ENCODE measurements at places on chromosomes 6 and 20.

DNA sequence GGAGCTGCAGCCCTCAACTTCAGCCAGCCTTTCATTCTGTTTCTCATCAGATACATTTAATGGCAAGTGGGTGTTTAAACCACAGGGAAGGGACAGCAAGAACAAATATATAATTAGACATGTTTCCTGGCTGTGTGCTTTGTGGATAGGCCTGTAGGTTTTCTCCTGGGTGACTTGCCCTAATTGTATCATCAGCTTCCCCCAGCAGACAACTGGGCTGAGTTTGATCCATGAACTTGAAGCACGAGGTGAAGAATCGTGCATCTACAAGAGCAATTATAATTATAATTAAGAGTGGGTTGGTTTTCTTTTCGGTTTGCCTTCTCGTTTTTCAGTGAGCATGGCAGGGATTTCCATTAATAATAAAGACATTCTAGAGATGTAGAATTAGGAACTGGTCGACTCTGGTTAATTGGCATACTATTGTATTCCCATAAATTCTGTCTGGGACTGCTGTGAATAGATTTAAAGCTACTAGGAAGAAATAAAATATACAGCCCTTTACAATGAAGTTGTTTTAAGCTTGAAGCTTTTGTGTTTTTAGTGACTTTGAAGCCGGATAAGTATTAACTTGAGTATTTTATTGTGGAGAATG, 1052.2 kb downstream of the KIF16B start:
- no peak for DNase-seq

GRCh38 chr6:49551078-49551865, 804 bp downstream of the C6orf141 start:
- no peak for DNase-seq

DNA sequence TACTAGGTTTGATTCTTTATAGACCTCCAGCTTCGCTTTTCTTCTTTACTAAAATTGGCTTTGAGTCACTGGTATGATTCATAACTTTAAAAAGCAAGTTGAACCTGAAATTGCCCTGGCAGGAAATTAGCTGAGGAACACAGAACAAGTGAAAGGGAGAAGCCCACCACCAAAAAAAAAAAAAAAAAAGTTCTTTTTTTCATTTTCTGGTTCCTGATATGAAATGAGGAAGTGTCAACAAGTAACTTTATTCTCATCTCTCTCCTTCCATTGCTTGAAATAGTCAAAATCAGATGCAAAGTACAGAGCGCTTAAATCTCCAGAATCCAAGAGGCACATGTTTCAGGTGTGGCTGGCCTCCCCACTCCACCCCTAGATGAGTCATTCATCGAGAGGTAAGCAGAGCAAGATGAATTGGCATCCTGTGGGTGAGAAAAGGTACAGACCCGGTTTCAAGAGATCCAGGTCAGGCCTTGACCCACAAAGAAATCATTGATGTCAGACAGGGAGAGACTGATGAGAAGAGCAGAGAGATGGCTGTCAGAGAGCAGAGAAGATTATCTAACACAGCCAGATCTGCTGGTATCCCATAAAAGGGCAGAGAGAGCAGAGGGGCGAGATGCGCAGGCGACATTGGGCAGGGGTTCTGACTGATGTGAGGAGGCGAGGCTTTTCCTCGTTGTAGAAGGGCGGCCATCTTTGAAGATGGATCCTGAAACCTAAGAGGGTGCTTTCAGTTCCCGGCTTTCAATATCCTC, 54.8 kb upstream of the MBOAT1 start:
- no peak for DNase-seq

GRCh38 chr6:7668936-7669335, 57.0 kb upstream of the BMP6 start:
- no peak for DNase-seq

DNA sequence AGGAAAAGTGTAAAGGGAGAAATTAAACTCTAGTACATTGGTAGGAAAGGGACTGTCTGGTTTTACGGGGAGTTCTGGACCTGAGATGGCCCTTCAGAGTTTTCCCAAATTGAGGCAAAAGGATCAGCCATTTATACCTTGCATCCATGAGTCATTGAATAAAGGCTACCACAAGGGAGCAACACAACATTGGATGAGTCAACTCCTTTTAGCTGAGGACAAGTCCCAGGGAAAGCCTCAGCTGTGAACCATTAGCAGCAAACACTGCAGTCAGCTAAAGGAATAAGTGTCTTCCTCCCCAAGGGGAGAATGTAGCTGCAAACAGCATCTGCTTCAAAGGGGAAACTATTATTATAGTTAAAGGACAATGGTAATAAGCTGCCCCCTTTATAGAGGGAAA, 468.7 kb upstream of the ID4 start:
- no peak for DNase-seq

DNA sequence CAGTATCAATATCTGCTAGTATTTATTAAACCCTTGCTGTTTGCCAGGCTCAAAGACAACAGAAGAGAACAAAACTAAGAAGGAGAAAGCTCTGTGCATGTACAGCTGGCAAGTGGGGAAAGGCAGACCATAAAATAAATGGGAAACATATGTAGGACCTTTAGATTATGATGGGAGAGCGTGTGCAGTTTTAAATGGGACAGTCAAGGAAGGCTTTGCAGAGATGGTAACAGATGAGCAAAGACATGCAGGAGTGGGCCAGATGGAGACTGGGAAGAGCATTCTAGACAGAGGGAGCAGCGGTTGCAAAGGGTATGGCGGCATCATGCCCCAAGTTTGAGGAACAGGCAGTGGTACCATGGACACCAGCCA, 260.0 kb downstream of the NRN1 start:
- DNase-seq: no peak

GRCh38 chr6:77026341-77026740, 436.9 kb downstream of the HTR1B start:
- no peak for DNase-seq

- DNase-seq: no peak
Observed at GRCh38 chr6:41199552-41200246, 1.2 kb downstream of the TREML2 start.

DNA sequence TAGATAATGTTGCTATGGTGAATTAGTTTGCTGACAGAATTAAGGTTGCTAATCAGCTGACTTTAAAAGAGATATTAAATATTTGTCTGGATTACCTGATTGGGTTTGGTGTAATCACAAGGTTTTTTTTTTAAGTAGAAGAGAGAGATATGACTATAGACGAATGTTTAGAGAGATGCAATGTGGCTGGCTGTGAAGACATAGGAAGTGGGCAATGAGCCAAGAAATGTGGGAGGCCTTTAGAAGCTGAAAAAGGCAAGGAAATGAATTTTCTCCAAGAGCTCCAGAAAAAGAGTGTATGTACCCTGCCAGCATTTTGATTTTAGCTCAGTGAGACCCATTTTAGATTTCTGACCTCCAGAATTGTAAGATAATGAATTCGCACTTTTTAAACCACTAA, 598.3 kb downstream of the PKHD1 start:
- DNase-seq: no peak

DNA sequence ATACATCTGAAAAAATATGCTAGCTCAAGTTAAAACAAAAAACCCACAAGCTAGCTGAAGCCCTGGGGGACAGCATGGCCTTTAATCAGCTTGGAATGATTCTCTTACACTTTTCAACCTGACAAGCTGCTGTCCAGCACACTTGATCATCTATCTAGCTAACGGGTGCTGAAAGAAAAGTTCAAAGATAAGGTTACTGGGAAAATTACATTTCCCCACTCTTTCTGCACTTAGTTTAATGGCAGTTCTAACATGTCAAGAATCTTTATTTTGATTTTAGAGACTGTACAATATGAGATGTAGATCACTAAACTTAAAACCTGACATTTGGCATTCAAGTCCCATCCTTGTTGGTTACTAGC, 53.4 kb downstream of the STK4 start:
- DNase-seq: no peak

DNA sequence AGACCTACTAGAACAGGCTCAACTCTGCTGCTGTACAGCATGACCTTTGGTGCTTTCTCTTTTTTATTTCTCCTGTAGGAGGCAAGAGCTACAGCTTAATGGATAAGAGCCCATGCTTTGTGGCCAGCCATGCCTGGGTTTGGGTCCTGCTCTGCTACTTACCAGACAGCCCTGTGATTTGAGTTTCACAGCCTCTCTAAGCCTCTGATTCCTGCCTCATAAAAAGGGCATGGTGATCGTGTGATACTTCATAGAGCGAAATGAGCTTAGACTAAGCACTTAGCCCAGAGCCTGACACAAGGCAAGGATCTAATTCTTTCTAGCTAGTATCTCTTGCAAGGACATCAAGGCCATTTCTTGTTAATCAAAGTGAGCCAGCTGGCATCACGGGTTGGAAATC, 19.3 kb upstream of the PDE7B start:
- no peak for DNase-seq

- no peak for DNase-seq
Observed at GRCh38 chr20:2767768-2768631, 32.4 kb downstream of the CPXM1 start.

DNA sequence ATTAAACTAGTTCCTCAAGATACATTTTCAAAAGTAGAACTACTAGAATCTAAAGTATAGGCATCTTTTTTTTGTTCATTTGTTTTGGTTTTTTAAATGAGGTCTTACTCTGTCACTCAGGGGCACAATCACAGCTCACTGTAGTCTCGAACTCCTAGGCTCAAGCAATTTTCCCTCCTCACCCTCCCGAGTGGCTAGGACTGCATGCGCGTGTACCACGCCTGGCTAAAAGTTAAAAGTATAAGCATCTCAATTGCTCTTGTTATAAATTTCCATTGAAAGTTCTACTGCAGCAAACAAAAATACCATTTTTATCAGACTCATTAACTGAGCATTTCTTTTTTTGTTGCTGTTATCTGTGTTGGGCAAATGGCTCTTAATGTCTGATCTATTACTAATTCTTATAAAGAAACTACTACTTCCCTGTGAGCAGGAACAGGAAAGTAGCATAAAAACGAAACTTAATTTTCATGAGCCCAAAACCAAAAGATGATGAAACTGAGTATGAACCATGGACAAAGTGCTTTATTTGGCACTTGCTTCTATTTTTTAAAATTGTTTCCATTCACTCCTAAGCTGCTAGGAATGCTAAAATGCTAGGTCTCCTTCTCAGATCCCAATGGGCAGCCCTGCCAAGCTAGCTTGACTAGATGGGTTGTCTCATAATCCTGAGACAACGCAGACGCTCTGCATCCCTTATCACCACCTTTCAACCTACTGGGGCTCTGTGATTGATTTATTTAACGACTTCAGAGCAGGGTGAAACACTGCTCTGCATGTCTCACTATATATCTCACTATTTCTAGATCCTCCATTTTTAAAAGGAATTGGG, 36.9 kb downstream of the TRPC4AP start:
- no peak for DNase-seq

- no peak for DNase-seq
Observed at GRCh38 chr6:15184441-15184861, 61.4 kb upstream of the JARID2 start.

- no peak for DNase-seq
Observed at GRCh38 chr6:34654061-34654710, 42.4 kb downstream of the ILRUN start.

GRCh38 chr20:37922016-37922415, 19.1 kb downstream of the VSTM2L start:
- no peak for DNase-seq

- no peak for DNase-seq
Observed at GRCh38 chr6:121142093-121142492, 192.2 kb downstream of the TBC1D32 start.

DNA sequence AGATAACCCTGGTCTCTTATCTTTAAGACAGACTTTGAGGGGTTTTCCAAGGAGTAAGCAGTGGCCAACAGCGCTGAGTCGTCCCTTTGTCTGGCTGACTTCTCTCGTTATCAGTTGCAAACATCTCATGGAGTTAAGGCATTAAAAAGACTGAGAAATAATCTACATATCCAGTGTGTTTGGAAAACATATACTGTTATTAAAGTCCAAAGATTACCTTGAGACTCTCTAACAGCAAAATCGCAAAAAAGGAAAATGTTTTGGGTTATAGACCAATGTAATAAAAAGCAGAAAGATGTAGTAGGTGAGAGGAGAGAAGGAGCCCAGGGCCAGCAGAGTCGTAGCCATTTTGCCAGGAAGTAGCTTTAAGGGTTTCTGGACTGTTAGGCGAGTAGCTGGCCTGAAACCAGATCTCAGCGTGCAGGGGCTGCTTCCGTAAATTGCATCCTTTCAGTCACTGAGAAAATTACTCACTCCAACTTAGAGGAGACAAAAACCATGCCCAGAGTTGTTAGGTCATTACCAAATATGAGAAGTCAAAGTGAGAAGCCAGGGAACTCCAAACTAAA, 24.6 kb downstream of the MYLK4 start:
- no peak for DNase-seq

DNA sequence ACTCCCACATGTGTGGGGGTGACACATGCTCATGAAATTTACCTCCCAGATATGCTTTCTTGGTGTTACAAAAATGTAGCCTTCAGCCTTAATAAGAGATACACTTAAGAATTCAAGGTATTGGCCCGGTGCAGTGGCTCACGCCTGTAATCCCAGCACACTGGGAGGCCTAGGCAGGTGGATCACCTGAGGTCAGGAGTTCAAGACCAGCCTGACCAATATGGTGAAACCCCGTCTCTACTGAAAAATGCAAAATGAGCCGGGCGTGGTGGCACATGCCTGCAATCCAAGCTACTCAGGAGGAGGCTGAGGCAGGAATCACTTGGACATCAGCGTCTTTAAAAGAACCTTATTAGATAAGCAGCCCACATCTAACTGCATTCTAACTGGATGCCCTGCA, 614.3 kb upstream of the CDH4 start:
- no peak for DNase-seq

DNA sequence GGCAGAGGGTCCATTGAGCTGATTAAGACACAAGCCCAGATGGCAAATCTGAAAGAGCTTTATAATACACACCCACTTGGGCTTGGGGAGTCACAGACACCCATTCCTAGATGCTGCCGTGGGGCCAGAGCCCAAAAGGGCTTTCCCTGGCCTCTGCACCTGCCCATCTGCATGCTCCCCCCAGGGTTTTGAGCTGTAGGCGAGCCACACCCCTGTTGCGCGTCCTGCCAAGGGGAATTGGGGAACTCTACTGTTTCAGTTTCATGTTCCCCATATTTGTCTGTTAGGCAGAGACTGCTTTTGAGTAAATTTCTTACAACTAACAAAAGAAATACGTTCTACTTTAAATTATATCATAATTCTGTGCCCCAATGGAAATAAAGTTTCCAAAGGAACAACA, 52.9 kb upstream of the FNDC1 start:
- DNase-seq: no peak

- DNase-seq: no peak
Observed at GRCh38 chr6:35943390-35943789, 22.5 kb upstream of the SRPK1 start.

GRCh38 chr6:155909710-155910109, 454.1 kb upstream of the NOX3 start:
- no peak for DNase-seq
